Activated CD4-positive, alpha-beta T cell treated with anti-CD3 and anti-CD28 coated beads for 36 hours (primary cell): ENCODE measurements at places on chromosomes 16 and 17. TPM values are rescaled to one million over a fixed set of nuclear protein-coding genes. Genes with fewer than 3 reads are reported as not detected.

OR4D1 gene
- total RNA-seq: 0.16 TPM

NT5M gene
- total RNA-seq: 5.4 TPM

DNA sequence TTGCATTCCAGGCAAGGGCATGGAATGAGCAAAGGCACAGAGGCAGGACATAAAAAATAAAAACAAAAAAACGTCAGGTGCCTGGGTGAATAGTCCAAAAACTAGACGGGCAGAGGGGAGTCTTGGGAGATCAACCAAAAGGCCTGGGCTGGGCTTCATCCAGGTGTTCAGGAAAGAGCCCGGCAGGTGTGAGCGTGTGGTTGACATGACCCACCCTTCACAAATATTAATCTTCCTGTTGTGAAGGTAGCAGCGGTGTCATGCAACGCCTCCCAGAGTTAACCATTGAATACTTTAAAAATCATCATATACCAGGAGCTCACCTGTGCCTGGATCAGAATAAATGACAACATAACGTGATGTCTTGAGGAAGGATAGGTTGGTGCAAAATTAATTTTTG lies 90.6 kb downstream of the USP22 start:
- DNase-seq: no peak

GRCh38 chr17:17983376-17983775 lies 10.7 kb downstream of the DRC3 start:
- DNase-seq: no peak

GRCh38 chr17:59435238-59435637 lies 103.8 kb downstream of the YPEL2 start:
- no peak for DNase-seq

DNA sequence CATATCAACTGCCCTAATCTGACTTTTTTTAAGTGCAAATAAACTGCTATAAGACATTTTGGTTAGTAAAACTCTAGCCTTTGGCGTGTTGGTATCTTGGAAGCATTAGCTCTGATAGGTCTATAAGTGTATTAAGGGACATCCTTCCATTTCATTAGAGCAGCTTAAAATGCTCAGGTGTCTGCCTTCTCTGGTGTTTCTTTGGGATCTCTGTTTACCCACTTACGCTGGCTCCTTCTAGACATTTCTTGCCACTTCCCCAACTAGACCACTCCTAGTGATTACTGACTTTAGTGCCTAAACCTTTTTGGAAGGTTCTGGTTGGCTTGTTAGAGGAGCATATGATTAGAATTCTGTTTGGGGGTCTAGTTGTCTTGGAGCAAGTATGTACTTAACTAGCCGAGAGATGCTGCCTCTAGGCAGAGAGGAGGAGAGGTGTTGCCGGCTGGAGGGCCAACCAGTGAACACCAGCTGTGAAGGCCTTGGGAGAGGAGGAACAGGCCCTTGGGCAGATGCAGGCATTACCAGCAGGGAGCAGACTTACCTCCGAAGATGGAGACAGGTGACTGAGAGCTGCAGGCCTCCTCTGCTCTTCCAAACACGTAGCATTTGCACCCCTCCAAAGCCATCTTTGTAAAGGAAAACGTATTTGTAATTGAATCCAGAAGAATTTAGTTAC lies 15.2 kb upstream of the CLEC18C start:
- DNase-seq: no peak
